Fibroblast of skin of left biceps (primary cell): ENCODE measurements at places on chromosomes 3 and 15.

DNA sequence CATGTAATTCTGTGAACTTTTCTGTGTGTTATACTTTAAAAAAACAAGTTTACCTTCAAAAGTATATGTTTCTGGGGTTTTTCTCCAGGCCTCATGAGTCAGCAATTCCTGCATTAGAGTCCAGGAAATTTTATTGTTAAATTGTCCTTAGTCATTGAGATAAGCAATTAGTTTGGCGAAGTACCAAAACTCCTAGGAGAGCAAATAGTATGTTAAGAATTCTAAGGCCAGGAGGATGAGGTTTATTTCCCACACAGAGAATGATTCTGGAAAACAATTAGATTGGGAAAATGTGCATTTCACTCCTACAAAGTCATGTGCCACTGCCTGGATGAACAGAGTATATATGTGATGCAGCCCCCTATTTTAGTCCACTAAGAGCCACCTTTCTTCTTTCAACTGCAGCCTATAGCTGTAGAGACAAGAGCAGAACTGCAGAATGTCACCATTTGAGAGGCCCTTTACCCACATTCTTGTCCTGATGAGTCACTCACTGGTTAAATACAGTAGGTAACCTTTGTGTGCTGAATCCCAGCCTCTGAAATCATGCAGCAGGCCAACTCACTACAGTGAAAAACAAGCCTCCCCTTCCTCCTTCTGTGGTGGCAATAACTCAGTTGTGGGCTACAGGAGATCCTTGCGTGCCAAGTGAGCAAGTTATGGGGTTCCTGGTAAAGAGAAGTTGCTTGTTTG lies 452.8 kb upstream of the THBS1 start:
- DNase-seq = peak; percentile 98

DNA sequence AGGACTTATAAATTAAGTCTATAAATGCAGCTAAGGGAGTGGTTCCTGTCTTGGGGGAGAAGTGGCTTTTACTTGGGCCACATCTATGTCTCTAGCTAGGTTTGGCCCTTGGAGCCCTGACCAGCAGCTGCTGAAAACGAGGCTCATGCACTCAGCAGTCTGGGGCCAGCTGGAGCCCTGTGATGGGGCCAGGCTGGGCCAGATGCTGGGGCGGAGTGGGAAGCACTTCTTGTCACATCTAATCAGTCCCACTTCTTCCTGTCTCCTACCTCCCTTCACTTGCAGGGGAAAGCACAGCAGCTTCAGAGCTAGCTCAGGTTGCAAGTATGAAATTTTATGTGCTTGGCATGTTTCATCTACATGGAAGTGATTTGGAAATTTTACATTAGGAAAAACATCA lies 209.9 kb upstream of the ROPN1 start:
- no peak for DNase-seq

DNA sequence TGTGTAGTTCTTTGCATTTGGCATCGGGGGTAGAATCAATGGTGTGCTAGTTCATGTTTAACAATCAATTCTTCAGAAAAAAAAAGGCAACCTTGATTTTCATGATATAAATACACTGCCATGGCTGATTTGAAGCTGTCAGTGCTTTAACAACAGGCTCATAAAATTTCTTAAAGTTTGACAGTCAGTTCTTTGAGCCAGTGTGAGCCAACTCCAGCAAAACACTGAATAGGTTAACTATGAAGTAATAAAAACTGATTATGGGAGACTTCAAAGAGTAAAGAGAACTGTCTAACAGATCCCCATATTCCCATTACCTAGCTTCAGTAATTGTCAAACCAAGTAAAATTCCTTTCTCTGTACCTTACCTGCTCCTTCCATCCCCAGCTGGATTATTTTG lies 241.7 kb upstream of the SUCLG2 start:
- no peak for DNase-seq

DNA sequence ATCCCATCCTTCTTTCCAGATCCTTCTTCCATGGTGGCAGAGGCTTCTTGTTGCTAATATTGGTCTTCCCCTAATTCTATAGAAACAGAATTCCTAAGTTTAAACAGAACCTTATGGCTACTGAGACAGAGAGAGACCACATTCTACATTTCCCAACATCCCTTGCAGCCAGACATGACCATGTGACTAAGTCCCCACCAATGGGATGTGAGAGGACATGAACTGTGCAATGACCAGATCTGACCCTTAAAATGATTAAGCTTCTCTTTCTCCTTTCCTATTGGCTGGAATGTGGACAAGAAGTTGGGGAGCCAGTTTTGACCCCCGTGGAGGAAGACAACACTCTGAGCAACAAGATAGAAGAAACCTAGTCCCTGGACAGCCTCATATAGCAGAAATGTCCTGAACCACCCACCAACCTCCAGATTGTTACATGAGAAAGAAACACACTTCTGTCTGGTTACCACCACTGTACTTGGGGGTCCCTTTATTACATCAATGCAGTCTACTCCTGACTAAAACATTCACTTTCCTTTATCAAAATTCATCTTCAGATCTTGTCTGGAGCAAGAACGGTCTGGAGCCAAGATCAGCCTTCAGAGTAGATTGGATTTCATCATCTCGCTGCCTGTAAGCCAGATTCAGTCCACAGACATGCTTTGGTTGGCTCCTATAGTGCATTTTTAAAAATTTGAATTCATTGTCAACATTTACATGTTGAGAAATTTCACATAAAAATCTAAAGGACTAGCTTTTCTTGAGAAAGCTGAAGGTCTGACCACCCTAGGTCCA lies 183.9 kb downstream of the SHQ1 start:
- peak; percentile 6 for DNase-seq

DNA sequence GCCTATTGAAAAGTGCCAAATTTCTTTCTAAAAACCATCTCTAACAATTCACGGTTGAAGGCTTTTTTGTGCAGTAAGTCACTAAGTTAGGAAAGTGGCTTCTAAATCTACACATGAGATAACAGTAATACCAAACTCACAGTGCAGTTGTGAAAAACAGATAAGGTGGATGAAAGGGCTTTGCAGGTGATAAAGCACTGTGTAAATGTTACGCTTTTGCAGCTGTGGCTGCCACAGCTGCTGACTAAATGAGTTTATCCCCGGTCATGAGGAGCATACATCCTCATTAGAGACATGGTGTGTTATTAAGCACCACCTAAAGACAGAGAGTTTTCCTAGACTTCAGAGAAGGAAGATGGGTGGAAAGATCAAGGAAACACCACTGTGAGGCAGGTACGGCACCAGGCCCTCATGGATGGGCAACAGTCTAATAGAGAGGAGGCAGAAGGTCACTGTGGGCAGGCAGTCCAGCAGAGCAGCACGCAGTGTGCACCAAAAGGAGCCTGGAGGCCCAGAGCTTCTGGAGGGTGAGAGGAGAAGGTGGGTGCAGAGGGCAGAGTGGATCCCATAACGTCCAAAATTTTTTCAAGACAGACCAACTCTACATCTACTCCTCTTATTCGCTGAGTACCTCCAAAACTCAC lies 68.5 kb downstream of the FMN1 start:
- DNase-seq = no peak

- DNase-seq = no peak
Measured at GRCh38 chr3:102887431-102887830, 452.6 kb downstream of the ZPLD1 start.

- no peak for DNase-seq
Measured at GRCh38 chr3:38147421-38147820, 9.0 kb downstream of the MYD88 start.

DNA sequence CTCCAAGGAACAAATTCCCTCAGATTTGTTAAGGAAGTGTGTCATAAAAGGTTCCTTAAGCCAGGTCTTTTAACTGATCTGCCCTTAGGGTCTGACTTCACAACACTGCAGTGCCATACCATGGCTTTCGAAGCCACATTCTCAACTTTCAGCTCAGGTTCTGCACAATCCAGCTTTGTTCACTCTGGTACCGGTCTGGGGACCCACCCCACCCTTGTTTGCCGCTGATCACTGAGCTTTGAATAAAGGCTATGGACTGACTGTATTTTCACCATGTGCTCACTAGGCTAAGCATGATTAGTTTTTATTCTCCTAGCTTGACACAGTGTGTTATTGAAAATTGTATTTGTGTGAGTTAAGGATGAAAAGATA lies 15.9 kb downstream of the SNX1 start:
- DNase-seq = no peak

GRCh38 chr15:40565333-40566238 lies 744 bp upstream of the CCDC32 start:
- DNase-seq = no peak

DNA sequence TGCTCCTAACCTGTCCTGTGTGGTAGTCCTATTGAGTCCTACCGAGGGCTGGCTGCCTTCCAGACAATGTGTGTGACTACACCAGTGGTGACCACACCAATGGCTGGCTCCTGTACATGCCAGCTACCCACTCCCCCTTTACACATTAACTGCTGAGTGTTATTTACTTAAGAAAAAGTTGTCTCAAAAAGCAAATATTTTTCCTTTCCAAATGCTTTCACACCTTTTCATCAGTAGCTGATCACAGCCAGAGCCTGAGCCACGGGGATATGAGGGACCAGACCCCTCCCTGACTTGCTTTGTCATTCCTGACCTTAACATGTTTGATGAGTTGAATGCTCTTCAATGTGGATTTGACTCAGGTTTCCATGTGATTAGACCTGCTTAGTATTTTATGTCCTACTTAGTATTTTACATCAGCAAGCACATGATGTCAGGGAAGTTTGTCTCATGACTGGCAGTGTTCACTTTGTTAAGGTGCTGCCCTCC lies 29.6 kb upstream of the GREM1 start:
- DNase-seq = no peak

GRCh38 chr3:128366652-128367051 lies 100.0 kb downstream of the DNAJB8 start:
- DNase-seq = no peak

- DNase-seq = no peak
Measured at GRCh38 chr3:178388473-178388872, 147.8 kb upstream of the KCNMB2 start.

- no peak for DNase-seq
Measured at GRCh38 chr15:67094001-67094826, 28.8 kb downstream of the SMAD3 start.

GRCh38 chr15:48177383-48177765 lies 721 bp downstream of the MYEF2 start:
- no peak for DNase-seq

DNA sequence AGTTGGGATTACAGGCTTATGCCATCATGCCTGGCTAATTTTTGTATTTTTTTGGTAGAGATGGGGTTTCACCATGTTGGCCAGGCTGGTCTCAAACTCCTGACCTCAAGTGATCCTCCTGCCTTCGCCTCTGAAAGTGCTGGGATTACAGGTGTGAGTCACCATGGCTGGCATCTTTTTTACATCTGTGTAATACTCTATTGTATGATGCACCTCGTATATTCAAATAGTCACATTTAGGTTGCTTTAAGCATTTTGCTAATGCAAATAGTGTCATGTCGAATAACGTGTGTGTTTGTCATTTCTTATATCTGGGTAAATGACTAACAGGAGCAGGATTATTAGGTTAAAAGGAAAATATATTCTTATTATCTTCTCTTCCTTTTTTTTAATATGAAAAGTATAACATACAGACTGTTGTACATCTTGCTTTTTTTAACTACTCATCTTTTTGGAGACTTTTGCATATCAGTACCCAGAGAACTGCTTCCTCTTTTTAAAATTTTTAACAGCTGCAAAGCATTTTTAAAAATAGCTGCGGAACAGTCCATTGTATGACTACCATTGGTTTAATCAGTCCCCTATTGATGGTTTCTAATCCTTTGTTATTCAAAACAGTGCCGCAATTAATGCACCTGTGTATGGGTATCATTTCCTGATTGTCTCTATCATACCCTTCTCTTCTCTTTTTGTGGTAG lies 13.4 kb downstream of the SCAMP5 start:
- DNase-seq = no peak

GRCh38 chr3:58392181-58392580 lies 41.5 kb downstream of the PDHB start:
- no peak for DNase-seq

GRCh38 chr15:94579286-94579685 lies 347.9 kb downstream of the MCTP2 start:
- DNase-seq = no peak

DNA sequence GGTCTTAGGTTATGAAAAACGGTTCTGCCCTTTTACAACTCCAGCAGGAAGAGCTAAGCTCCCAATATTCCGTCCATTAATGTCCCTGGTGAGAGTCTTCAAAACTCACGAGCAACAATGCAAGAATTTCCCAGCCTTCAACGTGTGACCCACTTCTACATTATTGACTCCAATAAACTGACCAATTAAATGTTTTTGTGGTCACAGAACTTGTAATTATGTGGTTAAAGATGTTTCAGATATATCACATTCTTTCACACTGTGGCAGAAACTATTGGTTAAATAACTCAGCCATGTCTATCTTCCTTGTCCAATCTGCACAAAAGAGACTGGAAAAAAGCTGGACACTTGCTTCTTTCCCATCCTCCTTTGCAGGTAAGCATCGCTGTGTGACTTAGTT lies 286.6 kb upstream of the ADAMTS9 start:
- no peak for DNase-seq

DNA sequence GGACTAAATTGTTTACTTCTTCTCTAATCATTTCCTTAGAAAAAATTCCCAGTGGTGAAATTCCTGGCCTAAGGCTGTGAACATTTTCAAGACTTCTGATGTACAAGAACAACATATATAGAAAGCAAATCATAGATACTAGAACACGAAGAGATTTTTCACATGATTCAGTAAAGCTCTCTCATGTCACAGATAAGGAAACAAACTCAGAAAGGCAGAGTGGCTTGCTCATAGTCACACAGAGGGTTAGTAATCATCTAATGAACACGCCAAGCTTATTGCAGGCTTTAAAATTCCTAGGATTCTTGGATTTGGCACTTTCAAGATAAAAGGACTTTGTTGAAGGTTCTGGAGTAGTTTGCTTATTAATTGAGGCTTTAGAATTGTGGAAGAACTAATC lies 26.2 kb downstream of the CRTAP start:
- DNase-seq = no peak

DNA sequence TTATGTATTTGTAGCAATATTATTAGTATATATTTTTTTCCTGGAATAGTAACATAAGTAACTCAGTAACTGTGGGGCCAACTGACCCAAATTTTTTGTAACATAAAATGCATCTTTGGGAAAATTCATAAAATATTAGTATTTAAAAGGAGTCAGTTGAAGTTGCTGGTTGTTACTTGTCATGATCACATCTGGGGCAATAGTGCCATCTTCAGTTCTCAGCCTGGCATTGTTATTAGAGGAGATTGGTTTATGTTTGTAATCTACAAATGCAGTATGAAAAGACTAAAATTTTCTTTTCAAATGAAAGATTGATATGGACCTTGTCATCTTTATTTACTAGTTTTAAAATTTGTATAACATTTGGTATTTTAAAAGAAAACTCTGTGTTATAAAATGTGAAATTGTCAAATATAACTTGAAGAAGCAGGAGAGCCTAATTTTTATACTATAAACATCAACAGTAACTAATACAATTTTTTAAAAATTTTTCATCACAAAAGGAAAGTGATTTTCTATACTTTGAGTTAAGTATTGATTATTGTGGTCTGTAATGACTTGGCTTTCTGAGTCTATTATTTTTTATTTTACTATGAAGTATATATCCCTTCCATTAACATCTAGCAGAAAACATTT lies 38.8 kb upstream of the MLF1 start:
- DNase-seq = peak; percentile 13

- DNase-seq = no peak
Measured at GRCh38 chr3:106097817-106098435, 229.1 kb upstream of the CBLB start.

- peak; percentile 33 for DNase-seq
Measured at GRCh38 chr3:43405888-43406642, 119.7 kb downstream of the SNRK start.
